Motor neuron (in vitro differentiated cells): ENCODE measurements at places on chromosomes 6 and 20.
A peak's percentile ranks its signal among the peaks of the same experiment; 100 is the strongest.

- peak; percentile 53 for ATAC-seq
Observed at GRCh38 chr6:42136508-42137193, 5.8 kb downstream of the C6orf132 start.

DNA sequence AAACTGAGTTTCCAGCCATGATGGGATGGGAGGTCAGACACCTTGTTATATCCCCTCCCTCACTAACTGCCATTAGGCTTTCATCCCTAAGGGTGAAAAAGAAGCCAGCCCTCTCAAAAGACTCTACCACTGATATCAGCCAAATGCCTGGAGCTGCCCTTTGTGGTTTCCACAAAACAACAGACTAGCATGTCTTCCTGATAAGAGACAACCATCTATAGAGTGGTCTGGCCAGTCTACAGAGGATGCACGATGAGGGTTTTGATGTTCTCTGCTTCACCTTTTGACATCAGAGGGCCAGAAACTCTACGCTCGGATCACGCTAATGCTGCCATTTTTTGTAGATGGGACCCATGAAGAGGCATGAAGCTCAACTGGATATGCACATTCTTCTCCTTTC lies 61.7 kb upstream of the ARHGAP18 start:
- no peak for ATAC-seq

DNA sequence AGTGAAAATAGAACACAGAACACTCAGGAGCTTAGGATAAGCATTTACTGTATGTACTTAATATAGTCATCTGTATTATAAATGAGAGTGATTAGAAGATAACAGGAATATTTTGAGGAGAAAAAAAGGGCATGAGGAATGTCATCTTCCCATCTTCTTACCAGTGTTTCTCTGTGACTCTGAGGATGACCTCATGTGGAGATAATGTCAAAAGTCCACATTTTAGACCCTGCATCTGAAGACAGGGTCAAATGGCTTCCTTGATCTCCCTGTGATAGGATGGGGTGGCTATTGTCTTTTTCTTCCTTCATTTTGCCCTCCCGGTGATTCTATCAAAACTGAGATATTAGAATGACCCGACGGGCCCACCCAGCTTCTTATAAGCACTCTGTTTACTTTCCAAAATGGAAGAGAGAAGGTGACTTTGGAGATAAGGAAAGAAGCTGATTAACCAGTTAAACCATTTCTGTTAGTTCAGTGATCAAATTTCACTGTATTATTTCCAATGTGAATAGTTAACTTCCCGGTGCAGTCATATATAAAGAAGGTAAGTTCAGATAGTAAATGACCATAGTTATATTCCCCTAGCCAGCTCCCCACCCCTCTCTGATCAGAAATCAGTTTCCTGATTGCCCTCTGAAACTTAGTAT lies 115.7 kb upstream of the SALL4 start:
- no peak for ATAC-seq

DNA sequence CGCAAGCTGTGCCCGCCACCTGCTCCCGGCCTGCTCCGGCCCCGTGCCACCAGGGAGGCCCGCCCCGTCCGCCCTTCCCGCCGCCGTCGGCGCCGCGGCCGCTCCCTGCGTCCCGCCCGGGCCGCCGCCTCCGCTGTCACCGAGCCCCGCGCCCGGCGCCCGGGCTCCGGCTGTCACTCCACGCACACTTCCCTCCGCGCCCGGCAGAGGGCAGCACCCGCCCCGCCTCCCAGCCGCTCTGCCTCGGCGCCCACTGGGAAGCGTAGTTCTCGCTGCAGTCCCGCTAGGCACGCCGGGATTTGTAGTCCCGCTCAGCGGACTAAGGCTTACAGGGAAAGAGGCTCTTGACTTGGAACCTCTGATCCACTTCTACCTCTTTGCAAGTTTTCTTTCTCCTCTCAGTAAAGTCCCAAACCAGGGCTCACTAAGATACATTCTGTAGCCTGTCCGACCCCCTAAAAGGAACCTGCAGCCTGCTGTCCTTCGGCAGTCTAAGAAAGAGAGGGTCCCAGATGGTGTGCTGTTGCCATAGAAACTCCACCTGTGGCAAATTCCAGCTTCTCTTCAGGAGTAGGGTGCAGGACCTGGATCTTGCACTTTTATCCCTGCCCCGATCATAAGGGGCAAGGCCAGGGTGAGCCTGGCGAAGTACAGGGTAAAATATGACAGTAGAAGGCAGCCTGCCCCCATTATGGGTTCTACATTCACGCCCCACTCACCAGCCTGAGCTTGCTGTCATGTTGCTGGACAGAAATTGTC lies at the start of gene TFEB:
Gene TFEB (minus strand): TSS at position 182 of the 759 bp plus-strand sequence. CDS start 44,395 bp downstream, outside the sequence.
- peak; percentile 69 for ATAC-seq

DNA sequence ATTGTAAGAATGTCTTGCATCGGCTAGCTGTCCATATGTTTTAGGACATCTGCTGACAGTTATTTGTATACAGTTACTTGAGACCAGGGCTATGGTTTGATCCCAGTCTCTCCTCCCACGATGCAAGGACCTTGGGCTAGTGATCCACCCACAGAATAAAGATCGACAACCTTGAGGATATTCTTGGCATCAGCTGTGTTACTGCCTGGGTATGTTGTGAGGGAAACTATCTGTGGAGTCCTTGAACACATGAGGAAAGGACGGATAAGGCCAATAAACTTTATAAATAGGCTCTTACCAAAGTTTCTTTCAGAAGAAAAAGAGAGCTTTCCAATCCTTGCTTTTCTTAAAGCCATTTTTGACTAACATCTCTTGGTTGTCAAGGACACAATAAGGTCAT lies 70.8 kb upstream of the HEY2 start:
- ATAC-seq, result no peak

GRCh38 chr20:62368976-62369814 lies 2.1 kb upstream of the LAMA5 start:
- peak; percentile 46 for ATAC-seq

DNA sequence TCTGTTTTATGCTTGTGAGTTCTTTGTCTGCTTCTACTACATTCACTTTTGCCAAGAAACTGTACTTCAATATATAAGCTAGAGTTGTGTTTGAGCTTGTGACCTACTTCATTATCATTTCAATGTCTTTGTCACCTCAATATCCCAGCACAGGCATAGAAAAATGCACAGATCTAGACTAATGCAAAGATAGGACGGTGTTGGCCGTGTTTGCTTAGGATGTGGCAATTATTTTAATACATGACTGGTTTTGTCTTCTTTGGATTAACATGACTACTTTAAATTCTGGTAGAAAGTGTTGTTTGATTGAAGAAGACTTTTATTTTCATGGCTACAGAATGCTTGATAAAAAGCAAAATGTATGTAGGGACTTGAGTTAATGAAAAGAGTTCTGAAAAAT lies 1075.0 kb upstream of the GJE1 start:
- no peak for ATAC-seq

DNA sequence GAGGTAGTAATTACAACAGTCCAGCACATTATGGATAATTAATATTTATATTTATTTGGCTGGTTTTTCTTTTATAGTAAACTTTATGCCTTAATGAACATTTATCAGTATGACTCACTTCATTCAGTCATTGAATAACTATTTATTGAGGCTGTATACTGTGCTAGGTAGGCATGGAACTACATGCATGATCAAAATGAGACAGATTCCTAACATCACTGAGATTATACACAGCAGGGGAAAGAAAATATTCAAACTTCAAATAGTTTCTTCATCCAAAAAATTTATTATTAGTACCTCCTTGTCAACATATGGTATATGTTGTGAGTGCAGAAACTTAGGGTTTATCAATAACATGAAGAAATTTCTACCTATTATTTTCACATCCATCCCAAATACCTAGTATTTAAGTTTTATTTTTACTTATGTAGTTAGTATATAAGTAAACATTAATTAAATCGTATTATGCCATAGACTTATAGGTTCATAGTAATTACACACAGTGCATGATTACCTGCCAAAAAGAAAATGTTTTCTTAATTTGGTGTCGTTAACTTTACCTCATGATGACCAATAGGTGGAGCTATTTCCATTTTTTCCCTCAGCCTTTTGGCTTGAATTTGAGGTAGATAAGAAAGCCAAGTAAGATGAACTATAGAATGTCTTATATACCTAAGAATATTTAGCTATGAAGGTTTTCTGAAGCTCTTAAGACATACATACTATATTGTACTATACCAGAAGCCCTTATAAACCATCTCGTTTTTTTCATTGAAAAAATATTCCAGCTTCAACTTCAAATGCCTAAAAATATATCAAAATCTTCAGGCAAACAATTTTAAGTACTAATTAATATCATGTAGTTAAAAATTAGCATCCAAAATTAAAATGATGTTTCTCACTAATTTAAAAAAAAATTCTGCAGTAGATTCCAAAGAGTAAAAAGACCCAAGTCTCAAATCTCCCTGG lies 12.5 kb upstream of the TMEM30A start:
- ATAC-seq, result peak; percentile 52

DNA sequence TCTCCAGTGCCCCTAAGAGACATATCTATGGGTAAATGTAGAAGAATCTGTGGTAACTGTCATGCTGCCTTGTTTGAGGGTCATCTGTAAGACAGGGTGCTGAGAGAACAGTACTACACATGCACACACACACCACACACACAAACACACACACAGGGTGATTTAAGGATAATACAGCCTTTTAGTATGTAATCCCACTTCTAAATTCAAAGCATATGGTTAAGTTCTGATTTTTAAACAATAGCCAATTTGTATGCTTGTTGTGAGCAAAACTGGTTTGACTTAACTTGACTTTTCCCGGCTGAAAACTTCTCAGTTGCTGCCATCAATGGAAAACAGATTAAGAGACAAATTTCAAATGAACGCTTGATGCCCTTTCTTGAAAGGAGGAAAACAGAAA lies 241.8 kb downstream of the ADGRG6 start:
- no peak for ATAC-seq

DNA sequence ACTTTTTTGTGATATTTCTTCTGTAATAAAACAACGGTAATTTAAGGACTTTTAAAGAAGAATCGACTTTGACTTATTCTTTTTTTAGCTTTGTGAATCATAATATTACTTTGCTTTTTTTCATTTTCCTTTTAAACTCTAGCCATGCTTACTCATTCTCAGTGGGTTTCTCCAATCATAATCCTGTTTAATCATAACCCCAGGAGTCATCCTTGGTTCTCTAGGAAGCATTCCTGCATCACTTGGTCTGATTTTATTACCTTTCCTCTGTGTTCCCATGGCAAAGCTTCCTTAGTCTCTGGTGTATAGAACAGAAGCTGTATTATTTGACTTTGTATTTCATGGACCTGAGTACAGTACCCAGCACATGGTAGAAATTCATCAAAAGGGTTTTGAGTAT lies 223.5 kb downstream of the CDKAL1 start:
- no peak for ATAC-seq

DNA sequence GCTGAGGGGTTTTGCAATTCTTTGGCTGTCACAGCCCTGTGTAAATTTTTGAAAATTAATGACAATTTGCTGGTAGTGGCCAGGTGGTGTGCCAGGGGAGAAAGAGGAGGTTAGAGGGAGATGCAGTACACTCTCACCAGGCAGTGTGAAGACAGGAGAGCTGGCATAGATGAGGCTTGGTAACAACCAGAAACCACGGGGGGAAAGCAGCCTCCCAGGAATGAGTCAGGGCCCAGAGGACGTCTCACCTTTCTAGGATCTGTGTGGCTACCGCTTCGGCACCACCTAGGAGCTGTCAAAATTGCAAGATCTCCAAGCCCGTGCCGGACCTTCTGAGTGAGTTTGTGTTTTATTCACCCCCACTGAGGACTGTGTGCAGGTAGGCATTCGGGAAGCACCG lies 171.4 kb downstream of the PACRG start:
- peak; percentile 24 for ATAC-seq

- no peak for ATAC-seq
Observed at GRCh38 chr20:25459916-25460535, 52.6 kb downstream of the GINS1 start.

DNA sequence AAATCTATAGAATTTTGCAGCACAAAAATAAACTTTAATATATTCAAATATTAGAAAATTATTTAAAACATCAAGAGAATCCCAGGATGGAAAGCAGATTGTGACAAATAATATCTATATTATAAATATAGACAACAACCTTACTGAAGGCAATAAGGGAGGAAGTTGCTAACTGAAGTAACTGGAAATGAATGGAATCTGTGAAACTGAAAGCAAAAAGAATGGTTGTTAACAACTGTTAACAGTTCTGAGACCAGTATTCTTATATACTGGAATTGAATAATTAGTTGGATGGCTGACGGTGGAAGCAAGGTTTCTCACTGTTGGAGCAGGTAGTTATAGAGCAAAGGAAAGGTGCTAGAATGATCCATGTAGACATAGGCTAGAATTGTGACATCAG lies 220.4 kb downstream of the PLCB1 start:
- ATAC-seq, result no peak

- no peak for ATAC-seq
Observed at GRCh38 chr20:59775687-59776055, 157.8 kb downstream of the SYCP2 start.

- peak; percentile 87 for ATAC-seq
Observed at GRCh38 chr6:14964556-14965270, 281.2 kb upstream of the JARID2 start.

GRCh38 chr20:62483613-62484458 lies 8.0 kb upstream of the GATA5 start:
- ATAC-seq, result no peak

DNA sequence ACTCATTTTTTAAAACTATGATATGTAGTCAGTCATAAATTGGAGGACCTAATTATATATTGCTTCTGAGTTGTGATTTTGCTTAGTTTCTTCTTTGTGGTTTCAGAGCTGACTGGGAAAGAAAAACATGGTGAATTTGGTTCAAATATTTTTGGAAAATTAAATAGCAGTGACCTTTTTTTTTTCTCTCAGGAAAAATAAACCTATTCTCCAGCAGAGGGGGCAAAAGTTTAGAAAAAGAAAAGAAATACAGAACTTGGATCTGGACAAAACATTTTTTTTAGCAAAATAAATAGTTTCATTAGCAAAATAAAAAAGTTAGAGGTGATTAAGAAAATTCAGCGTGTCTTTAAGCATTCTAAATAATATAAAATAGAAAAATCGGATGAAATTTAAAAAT lies 10.2 kb downstream of the COL10A1 start:
- no peak for ATAC-seq

DNA sequence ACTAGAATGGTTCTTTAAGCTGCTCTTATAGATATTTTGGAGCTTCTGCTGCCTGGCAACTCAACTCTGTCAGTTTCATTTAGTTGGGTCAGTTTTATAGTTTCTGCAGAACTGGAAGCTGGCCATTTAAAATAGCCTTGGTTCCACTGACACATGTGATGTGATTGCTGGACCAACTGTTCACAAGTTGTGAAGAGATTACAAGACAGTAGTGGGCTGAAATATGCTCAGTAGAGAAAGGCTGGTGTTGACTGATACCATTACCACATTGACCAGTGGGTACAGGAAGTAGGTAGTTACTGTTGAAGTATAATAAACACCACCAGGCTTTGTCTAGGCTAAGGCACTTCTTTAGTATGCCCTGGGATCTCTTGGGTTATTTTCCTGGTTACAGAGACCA lies 39.0 kb downstream of the BCKDHB start:
- no peak for ATAC-seq
